ENCODE measurements at places on chromosomes 6 and 20.
A peak's percentile ranks its signal among the peaks of the same experiment; 100 is the strongest.

DNA sequence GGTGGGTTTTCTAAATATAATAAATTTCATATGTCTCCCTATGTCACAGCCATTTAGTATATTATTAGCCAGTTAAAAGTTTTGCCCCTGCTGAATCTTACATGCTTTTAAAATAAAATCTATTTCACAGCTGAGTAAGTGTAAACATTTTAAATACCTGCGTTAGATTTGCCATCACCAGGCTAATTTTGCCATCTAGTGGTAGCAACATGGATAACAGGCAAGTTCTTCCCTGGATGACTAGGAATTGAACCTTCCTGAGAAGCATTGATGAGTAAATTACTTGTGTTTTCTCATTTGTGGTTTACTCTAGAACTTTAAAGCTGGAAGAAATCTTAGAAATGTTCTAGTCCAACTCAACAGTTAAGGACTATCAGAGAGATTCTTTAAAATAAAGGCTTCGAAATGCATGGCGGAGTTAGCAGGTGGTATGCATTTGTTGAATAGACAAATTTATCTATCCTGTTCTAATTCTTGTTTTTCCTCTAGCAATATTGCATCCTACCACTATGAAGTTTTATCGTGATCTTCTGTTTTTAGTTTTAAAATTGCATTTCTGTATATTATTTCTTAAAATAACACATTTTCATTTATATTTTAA lies 2.6 kb downstream of the PRSS35 start:
- peak; percentile 79 for DNase-seq

DNA sequence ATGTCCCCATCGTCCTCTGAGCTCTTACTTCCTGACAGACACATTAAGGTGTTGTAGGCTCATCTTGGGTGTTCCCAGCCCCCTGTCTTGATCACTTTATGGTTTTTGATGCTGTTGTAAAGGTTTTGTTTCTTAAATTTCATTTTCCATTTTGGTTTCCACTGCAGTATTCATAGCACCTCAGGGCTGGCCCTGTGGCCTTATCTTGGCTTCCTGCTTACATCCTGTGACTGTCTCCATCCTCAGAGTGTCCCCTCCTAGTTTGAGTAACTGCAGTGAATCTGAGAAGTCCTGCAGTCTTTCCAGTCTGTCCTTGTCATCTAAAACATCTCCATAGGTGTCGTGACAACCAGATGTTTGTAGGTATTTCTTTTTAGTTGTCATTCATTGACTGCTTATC lies 50.9 kb downstream of the JARID2 start:
- DNase-seq, result no peak

DNA sequence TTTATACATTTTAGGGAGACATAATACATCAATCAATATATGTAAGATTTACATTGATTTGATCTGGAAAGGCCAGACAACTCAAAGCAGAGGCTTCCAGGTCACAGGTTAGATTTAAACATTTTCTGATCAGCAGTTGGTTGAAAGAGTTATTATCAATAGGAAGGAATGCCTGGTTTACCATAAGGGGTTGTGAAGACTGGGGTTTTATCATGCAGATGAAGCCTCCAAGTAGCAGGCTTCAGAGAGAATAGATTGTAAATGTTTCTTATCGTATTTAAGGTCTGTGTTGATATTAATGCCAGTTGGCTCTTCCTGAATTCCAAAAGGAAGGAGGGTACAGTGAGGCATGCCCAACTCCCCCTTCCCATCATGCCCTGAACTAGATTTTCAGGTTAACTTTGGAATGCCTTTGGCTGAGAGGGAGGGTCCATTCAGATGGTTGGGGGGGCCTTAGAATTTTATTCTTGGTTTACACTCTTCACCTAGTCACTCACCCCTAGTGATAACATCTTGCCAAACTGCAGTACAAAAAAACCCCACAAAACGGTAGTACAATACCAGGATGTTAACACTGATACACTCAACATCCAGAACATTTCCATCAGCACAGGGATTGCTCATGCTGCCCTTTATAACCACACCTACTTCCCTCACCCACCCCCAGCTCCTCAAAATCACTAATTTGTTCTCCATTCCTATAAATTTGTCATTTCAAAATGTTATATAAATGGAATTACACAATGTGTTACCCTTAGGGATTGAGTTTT lies 259.6 kb upstream of the PLN start:
- no peak for DNase-seq

GRCh38 chr6:34362909-34363680 lies 29.4 kb downstream of the NUDT3 start:
- no peak for DNase-seq

GRCh38 chr20:63696306-63696627 lies 185 bp upstream of the TNFRSF6B start:
- DNase-seq, result no peak

GRCh38 chr6:139882234-139882633 lies 507.8 kb upstream of the CITED2 start:
- DNase-seq, result no peak

- DNase-seq, result no peak
Measured at GRCh38 chr20:17735206-17735804, 35.5 kb downstream of the BANF2 start.

- DNase-seq, result no peak
Measured at GRCh38 chr6:132504757-132505156, 8.2 kb downstream of the STX7 start.

GRCh38 chr6:163311830-163312229 lies 102.7 kb upstream of the QKI start:
- DNase-seq, result no peak

DNA sequence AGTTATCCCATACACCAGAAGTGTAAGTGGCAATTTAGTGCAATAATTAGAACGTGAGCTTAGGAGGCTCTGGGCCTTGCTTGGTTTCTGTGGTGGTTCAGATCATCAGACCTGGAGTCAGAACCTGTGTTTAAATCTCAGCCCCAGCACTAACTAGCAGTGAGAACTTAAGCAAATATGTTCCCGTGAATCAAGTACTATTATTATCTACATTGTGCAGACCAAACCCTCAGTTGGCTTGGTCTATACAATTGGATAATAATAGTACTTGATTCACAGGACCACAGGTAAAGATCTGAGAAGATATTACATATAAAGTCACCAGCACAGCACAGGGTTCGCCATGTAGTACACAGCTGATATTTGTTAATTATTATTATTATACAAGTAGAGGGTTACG lies 93.1 kb downstream of the SIM1 start:
- no peak for DNase-seq
